ENCODE measurements at places on chromosomes 2 and 18. TPM values are rescaled to one million over a fixed set of nuclear protein-coding genes. Genes with fewer than 3 reads are reported as not detected.

DNA sequence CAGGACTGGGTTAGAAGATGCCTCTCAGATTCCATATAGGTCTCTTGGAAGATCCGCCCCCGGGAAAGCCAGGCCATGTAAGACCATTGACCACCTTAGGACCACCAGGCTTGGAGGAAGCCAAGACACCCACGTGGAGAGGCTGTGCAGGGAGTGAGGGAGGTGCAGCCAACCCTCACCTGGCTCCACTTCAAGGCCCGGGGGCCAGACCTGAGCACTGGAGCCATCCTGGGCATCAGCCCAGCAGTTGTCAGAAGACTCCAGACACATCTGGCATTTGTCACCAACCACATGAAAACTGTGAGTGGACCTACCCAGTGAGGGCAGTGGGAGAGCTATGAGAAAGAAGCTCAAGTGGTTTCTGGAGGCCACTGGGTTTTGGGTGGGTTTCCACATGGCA, 214.4 kb downstream of the MYT1L start:
- no peak overlapping the region for H3K27ac ChIP-seq
- DNase-seq = no peak
- H3K4me3 ChIP-seq = no peak overlapping the region
- H3K36me3 ChIP-seq = no peaks in the 10 kb centered on the region

SPP2 gene
- total RNA-seq = not detected

DNA sequence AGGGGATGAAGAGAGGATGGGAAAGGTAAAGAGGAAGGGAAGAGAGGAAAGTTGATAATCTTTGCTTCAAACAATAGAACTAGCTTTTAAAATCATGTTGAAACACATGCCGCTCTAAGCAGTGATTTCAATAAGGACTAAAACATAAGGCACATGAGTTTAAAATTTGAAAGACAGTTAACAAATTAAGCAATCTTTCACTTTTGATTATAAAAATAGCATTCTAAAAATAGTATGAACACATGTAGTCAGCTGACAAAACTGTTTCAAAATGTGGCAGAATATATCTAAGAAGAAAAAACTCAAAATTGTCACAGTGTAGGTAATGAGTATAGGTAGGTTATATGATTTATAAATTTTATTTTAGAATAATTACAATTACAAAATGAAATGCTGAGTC, 25.3 kb downstream of the PSME4 start:
- peaks cover 34% of the 10 kb centered on the region for H3K4me1 ChIP-seq
- no peaks in the 10 kb centered on the region for H3K27me3 ChIP-seq
- no peak overlapping the region for H3K4me3 ChIP-seq
- no peaks in the 10 kb centered on the region for H3K36me3 ChIP-seq
- peak overlapping the region; percentile 75 for H3K27ac ChIP-seq

GRCh38 chr2:164562666-164563065, 58.6 kb downstream of the GRB14 start:
- H3K4me1 ChIP-seq = peaks cover 6% of the 10 kb centered on the region
- H3K27ac ChIP-seq = no peak overlapping the region
- DNase-seq = no peak
- no peaks in the 10 kb centered on the region for H3K27me3 ChIP-seq
- no peak overlapping the region for H3K4me3 ChIP-seq
- no peaks in the 10 kb centered on the region for H3K36me3 ChIP-seq
